Activated CD4-positive, CD25-positive, alpha-beta regulatory T cell (primary cell): ENCODE measurements at places on chromosomes 1 and 21.

GRCh38 chr21:14120091-14120734, 90.5 kb downstream of the LIPI start:
- DNase-seq = no peak

GRCh38 chr1:40799351-40799867, 15.8 kb downstream of the KCNQ4 start:
- no peak for DNase-seq

DNA sequence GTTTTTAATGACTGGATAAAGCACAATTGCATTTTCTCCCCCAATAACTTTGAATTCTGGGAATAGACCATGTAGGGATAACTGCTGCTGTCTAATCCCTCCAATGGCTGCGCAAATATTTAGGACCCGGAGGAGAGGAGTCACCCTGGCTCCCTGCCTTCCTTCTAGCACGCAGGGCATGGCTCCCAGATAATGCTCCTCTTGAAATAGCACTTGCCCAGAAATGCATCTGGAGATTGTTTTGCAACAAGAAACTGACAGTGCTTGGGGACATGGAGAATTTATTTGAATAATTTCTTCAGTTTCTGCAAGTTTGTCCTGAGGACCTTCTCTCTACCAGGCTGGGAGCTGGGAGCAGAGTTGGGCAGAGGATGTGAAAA, 83.5 kb downstream of the MAN1C1 start:
- no peak for DNase-seq

GRCh38 chr1:1959840-1960479, 40.9 kb upstream of the TMEM52 start:
- DNase-seq = peak; percentile 13

DNA sequence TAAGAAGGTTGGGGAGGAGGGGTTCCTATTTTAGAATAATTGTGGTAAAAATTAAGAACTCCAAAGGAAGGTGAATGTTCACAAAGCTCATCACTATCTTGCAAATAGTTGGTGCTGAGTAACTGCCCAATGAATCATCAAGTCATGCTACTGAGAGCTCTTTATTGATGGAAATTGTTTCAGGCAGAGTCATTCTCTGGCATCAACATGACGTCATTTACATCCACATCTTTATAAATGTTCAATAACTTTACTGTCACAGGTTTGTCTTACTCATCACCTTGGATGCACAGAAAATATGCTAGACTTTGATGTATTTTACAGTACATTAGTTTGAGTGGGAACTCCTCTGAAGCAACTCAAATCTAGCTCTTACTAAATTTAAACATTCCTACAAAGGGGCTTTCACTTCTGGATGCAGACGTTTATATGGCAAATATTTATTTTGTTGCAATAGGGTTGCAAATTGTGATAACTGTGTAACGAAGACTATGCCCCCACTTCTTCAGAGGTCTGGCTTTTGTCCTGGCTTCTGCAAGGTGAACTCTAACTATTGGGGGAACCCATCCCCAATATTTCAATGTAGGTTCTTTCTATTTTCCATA, 273.7 kb upstream of the AJAP1 start:
- no peak for DNase-seq

GRCh38 chr21:17795146-17796036, 23.8 kb downstream of the C21orf91 start:
- no peak for DNase-seq

DNA sequence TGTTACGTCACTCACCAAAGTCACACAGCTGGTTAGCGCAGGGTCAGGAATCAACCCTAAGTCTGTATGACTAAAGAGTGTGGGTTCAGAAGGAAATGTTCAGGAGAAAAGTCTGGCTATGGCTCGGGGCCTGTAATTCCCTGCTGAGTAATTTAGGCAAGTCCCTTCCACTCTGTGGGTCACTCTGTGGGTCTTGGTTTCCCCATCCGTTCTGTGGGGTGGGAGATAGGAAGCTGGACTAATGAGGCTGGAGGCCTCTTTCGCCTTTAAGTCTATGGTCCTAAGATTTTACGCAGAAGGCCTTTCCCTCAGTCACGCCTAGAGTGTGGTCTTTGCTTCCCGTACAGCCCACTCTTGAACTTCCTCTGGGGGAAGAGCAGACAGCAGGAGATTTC, 14.3 kb upstream of the MED18 start:
- no peak for DNase-seq

- DNase-seq = no peak
Observed at GRCh38 chr1:213829780-213830179, 158.0 kb upstream of the PROX1 start.

DNA sequence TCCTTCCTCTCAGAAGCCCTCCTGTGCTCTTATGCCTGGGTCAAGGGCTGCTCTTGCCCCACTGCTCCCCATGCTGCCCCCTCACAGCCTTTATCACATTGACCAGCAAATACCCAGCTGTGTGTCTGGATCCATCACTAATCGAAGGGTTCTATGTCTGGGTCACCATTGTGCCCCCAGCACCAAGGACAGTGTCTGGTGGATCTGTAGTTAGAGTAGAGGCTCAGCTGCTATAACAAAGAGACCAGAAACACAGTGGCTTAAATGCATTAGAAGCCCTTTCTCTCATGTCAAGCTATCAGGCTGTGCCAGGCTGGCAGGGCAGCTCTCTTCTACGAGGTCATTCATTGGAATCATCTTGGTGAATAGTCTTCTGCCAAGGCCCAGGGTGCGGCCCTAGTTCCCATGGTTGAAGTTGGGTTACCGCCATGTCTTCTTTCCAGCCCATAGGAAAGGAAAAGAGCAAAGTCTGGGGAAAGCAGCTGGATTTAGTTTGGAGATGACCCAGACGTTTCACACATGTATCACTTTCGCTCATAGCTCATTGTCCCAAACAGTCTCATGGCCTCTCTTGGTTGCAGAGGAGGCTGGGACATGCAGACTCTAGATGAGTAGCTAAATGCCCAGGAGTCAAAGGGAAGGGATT, 32.2 kb downstream of the STUM start:
- no peak for DNase-seq

DNA sequence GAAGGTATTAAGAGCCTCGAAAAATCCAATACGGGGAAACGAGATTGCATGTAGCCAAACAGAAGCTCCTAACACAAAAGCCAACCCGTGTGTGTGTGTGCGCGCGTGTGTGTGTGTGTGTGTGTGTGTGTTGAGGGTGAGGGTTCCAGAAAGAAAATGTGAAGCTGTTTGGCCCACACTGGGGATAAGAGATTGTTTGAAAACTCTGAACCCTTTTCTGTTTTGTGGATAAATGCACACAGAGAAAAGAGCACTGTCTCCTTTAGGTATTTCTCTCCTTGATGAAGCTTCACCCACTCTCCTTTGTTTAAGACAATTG, 1.9 kb downstream of the WLS start:
- no peak for DNase-seq

DNA sequence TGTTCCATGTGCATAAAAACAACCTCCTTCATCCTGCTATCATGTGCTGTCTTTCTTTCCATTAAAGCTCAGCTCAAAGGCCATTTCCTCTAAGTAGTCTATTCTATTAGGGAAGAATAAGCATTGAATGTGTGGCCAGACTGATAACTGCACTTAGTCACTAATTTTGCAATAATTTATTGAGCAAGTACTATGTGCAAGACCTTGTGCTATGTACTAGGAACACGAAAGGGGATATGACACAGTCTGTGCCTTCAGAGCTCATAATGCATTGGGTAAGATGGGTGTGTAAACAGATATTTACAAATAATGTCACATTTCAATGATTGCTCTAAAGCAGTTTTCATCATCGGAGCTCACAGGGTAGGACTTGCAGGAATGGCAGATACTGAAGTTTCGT, 54.2 kb downstream of the NMNAT2 start:
- no peak for DNase-seq

GRCh38 chr21:43645136-43645891, 14.0 kb downstream of the HSF2BP start:
- no peak for DNase-seq

DNA sequence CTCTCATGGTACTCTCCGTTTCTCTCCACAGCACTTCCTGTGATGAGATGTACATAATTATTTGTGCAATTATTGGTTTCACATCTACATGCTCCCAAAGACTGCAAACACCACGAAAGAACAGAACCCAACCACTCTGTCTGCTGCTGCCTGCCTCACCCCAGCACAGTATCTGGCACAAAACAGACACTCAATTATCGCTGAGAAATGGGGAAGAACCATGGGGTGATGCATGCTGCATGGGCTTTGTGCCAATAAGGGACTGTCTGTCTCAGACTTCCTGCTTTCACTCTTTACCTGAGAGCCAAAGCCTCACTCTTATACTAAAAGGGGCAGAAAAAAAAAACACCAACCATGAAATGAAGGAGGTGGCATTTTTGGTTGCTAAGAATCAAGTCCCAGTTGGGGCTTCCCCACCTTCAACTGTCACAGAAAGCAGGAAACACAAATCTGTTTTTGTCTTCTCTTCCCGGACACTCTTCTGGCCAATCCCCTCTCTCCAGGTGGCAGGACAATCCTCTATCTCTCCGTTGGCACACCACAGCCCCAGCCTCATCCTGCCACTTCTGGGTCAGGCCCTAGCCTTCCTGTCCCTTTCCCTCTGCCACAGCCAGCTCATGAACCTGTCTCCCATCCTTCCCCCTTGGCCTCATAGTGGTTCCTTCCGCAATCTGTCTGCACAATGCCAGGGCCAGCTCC, 82.0 kb downstream of the TGFBR3 start:
- peak; percentile 8 for DNase-seq

GRCh38 chr1:53567450-53567849, 108.3 kb downstream of the DMRTB1 start:
- DNase-seq = no peak

GRCh38 chr1:213381572-213382084, 330.6 kb downstream of the RPS6KC1 start:
- no peak for DNase-seq

- DNase-seq = no peak
Observed at GRCh38 chr1:12097321-12097720, 34.2 kb downstream of the TNFRSF8 start.

- DNase-seq = no peak
Observed at GRCh38 chr1:179588425-179589024, 3.1 kb upstream of the TDRD5 start.

GRCh38 chr1:6601923-6602668, 573 bp downstream of the KLHL21 start:
- no peak for DNase-seq

DNA sequence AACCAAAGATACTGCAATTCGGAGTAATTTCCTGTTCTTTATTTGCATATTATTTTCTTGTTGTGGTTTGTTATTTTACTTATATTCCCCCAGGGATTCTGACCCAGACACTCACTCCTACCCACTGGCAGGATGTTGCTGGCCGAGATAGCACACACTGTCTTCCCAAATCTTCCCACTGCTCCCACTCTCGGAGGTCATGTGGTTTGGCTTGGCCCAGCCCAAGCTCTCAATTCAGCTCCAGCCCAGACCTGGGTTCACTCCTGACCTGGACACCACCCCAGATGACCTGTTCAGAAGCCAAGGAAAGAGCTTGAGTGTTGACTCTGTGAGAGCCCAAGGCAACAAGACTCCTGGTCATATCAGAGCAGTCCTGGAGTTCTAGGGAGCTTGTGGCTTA, 1.2 kb upstream of the FAM43B start:
- DNase-seq = no peak

GRCh38 chr1:173753830-173754229, 39.0 kb downstream of the KLHL20 start:
- DNase-seq = no peak

DNA sequence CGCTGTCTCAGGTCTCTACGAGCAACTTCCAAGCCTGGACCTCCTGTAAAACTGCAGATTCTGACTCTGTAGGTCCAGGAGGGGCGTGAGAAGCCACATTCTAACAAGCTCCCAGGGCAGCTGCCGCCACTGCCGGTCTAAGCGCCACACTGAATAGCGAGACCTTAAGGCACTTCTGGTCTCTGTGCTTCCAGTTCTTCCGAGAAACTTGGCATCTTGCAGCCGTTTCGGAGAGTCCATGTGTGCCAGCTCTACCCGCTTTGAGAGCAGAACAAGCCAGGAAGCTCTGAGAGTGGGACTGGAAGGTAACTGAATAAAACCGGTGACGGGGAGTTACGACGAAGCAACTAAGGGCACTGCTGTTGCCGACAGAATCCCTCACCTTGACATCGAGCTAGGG, 12.5 kb downstream of the AGT start:
- DNase-seq = no peak

DNA sequence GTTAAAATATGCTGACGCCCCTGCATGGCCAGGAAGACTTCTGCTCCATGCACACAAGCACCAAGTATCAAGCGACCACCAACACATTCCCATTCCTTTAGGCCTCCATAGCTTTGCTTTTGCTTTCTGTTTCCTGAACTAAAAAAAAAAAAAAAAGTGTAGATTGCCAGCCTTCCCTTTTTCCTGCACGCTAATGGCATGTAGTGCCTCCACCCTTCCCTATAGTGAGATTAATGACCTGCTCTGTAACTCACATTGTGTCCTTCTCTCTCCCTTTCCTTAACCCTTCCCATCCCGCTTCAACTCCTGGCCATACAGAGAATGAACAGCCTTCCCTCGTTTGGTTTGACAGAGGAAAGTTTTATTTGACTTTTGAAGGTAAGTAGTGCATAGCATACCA, 57.1 kb upstream of the DYNLT5 start:
- no peak for DNase-seq

GRCh38 chr1:172142324-172142723, 278.2 kb upstream of the C1orf105 start:
- DNase-seq = no peak

- no peak for DNase-seq
Observed at GRCh38 chr1:6779089-6779805, 6.0 kb upstream of the CAMTA1 start.

GRCh38 chr1:113742515-113742914, 16.8 kb downstream of the PHTF1 start:
- no peak for DNase-seq

DNA sequence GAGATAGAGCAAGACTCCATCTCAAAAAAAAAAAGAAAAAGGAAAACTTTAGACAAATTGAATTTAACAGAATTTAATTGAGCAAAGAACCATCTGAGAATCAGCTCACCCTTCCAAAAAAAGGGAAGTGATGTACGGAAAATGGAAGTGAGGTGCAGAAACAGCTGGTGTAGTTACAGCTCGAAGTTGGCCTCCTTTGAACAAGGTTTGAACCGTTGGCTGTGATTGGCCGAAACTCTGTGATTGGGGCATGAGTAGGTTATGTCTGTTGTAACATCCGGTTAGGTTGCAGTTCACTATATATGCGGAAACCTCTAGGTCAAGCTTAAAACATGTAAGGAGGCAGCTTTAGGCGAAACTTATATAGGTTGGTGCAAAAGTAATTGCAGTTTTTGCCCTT, 97.9 kb upstream of the KIF26B start:
- DNase-seq = no peak

GRCh38 chr1:68281946-68282615, 49.8 kb upstream of the WLS start:
- no peak for DNase-seq

DNA sequence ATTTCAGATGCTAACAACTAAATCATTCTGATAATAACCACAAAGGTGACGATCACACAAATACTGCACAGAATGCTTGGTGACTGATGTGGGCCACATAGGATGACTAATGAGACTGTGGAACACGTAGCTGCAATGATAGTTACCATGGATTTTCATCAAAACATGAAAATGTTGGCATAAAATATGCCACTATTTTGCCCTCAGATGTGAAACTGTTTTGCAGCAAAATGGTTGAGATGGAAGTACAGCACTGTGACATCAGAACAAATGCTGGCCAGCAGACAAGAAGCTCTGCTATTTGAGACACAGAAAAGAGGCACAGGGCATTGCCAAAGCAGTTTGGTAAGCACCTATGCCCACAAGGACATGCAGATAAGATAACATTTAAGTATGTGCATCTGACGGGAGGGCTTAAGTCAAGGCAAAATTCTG, 83.8 kb downstream of the NIBAN1 start:
- DNase-seq = no peak

GRCh38 chr1:182520736-182521135, 68.3 kb downstream of the RNASEL start:
- no peak for DNase-seq

- no peak for DNase-seq
Observed at GRCh38 chr1:17683598-17683997, 71.5 kb upstream of the ACTL8 start.
